EH (cell line): ENCODE measurements at places on chromosomes 1 and 21.

DNA sequence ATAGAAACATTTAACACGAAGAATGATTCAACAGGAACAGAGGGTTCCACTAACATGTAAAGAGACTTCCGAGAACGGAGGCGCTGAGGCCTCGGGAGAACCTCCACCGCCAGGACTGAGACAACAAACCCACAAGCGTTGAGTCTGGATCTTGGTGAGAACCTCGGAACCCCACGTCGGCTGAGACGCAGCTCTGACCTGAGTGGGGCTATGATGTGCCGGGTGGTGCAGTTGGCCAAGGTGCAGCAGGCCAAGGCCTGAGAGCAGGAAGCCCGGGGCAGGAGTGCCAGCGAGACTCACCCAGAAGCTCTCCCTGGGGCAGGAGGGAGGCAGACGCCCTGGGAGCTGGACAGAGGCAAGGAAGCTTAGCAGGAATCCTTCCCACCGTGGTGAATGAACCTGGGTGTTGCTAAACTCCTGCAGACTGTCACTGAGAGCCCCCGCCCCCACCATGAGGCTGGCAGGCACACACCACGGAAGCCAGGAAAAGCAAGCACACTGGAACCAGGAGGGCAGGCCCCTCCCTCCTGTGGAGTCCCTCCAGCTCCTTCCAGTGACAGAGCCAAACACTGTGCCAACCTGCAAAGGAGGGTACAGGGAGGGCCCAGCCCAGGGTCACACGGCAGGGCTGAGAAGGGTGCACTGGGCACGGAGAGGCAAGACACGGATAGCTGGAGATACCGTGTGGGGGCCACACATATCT lies 34.8 kb downstream of the WDR4 start:
- no peak for DNase-seq

GRCh38 chr1:229430761-229431283 lies 3.1 kb downstream of the ACTA1 start:
- DNase-seq: peak; percentile 65

- DNase-seq: no peak
Observed at GRCh38 chr1:9827558-9828185, 3.9 kb upstream of the CLSTN1 start.

- no peak for DNase-seq
Observed at GRCh38 chr1:30295674-30296073, 427.7 kb downstream of the MATN1 start.

DNA sequence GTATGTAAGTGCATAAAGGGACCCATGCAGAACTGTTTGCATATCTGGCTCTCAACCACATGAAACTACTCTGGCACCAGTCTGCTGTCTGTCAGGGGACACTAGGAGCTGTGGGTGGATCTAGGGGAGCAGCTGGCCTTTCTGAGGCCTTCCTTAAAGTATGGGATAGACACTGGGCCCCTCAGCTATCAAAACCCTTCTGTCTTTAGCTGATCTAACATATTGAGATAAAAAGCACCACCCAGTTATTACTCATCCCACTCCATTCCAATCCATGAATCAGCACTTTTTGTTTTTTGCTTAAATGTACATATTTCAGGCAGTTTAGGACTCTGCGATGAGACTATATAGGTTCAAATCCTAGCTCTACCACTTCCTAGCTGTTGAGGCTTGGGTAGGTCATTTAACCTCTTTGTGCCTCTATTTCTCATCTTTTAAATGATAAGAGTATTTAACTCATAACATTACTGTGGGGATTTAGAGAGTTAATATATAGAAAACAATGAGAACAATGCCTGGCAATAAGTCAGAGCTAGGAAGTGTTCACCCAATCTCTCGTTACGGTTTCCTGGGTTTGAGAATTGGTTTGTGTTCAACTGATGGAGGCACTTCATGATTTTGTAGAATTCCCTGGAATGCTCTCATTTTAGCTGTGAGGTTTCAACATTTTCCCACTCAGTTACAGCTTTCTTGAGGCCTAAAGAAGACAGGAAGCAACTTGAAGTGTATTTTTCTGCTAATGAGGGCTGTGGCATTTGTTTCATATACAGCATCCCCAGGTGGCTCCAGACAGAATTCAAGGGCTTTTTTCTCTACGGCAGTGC lies 68.9 kb downstream of the LRIG2 start:
- peak; percentile 58 for DNase-seq

GRCh38 chr1:35533586-35533985 lies 23.6 kb downstream of the KIAA0319L start:
- DNase-seq: no peak

GRCh38 chr1:23116921-23117699 lies 51.5 kb downstream of the LUZP1 start:
- peak; percentile 36 for DNase-seq

GRCh38 chr1:8283058-8283884 lies 34.6 kb upstream of the SLC45A1 start:
- DNase-seq: no peak

DNA sequence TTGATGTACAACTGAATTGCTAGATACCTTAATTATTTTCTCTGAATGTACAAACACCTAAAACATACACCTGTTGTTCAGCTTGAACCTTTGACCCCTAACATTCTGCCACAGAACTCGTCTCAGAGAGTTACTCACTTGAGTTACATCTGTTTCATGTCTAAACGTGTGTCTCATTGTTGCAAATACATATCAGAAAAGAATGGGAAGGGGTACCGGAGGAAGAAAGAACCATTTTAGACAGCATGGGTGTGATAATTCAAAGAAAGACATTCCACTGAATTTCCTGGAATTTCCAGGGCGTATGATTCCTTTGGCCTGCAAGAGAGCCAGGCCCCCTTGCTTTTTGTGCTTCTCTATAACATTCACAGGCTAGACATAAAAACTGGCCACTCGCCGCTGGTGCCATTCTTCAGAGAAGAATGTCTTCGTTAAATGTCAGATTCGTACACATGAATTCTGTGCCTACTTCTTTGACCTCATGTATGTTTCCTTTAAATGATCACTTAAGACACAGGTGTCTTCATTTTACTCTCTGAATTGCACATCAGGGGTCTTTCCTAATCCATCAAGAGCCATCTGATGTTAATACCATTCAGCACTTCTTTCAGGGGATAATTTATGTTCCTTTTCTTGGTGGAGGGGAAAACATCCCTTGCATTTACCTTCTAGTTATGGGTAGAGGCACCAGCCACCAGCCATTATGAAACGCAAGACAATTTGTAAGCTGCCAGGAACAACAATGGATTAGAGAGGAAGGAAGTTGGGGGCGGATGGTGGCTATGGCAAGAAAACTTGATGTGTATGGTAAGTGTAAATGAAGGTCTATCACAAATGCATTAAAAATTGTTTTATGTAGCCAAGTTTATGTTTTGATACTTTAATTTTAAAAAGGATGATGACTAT lies 12.7 kb downstream of the ATF3 start:
- no peak for DNase-seq

- no peak for DNase-seq
Observed at GRCh38 chr1:174761901-174762585, 237.7 kb upstream of the CACYBP start.

DNA sequence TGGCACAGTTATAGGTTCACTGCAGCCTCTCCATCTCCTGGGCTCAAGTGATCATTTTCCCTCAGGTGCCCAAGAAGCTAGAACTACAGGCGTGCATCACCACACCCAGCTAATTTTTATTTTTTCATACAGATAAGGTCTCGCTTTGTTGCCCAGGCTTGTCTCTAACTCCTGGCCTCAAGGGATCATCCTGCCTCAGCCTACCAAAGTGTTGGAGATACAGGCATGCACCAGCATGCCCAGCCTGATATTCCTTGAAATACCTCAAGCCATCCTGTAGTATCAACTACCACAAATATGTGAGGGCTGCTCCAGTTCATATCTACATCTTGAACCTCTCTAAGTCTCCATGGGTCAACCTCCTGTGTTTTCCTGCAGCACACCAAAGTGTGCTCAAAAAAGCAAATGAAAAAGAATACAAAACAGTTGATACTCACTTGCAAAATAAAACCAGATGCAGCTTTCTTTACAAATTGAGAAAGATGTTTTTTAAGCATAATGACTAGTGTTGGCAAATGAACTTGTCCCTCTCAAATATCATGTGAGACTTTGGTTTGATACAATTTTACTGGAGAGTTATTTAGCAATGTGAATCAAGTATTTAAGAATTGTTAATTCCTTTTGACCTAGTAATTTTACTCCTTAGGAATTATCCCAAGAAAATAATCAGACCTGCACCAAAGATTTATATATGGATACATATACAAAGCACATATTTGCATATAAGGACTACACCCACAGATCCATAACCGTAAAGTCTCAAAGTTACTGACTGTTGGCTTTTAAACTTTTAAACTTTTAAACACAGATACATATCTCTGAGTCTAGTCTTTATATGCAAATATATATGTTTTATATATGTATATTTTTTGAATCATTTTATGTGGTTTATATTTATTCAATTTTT lies 197.7 kb downstream of the NRIP1 start:
- no peak for DNase-seq

GRCh38 chr1:43442756-43443155 lies 11.0 kb downstream of the HYI start:
- no peak for DNase-seq

DNA sequence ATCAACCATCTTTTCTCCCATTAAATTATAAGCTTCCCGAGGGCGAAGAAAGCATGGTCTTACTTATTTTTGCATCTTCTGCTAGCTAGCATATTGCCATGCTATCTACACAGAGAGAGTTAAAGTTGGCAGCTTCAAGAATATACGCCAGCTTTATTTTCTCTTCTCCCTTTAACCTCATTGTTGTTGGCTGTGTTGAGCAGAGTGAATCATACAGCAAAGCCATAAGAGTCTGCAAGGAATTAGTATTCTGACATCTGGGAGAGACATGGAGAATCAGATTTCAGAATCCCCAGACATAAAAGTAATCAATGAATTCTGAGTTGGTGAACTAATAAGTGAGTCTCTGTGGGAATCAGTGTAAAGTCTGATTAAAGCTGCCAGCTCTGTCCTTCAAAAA lies 649.6 kb upstream of the PTBP2 start:
- no peak for DNase-seq

DNA sequence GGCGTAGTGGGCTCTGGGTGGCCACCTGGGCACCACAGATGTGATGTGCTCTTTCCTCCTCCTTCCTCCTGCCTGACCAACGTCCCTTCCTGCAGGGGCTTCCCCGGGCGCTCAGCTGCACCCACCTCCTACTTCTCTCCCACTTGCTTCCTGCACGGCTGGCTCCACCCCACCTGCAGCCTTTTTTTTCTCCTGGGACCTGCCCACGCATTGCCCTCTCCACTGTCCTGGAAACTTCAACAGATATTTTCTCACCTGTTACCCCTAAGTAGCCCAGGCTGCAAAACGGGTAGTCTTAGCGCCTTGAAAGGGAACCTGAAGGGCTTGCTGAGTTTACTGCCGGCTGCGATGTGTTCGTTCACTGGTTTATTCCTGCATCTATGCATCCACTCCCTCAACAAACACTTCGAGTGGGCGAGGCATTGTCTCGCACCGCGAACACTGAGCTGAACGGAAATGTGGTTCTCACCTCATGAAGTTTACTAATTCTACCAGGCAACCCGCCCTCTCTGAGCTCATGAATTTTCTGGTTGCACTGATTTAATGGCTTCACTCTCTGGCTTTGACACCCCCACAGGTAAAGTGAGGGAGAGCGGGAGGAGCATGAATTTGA lies 23.6 kb downstream of the ZBTB18 start:
- DNase-seq: no peak

- peak; percentile 64 for DNase-seq
Observed at GRCh38 chr1:2585318-2586092, 1.1 kb upstream of the PRXL2B start.

GRCh38 chr1:24973315-24973714 lies 43.2 kb upstream of the RUNX3 start:
- no peak for DNase-seq

DNA sequence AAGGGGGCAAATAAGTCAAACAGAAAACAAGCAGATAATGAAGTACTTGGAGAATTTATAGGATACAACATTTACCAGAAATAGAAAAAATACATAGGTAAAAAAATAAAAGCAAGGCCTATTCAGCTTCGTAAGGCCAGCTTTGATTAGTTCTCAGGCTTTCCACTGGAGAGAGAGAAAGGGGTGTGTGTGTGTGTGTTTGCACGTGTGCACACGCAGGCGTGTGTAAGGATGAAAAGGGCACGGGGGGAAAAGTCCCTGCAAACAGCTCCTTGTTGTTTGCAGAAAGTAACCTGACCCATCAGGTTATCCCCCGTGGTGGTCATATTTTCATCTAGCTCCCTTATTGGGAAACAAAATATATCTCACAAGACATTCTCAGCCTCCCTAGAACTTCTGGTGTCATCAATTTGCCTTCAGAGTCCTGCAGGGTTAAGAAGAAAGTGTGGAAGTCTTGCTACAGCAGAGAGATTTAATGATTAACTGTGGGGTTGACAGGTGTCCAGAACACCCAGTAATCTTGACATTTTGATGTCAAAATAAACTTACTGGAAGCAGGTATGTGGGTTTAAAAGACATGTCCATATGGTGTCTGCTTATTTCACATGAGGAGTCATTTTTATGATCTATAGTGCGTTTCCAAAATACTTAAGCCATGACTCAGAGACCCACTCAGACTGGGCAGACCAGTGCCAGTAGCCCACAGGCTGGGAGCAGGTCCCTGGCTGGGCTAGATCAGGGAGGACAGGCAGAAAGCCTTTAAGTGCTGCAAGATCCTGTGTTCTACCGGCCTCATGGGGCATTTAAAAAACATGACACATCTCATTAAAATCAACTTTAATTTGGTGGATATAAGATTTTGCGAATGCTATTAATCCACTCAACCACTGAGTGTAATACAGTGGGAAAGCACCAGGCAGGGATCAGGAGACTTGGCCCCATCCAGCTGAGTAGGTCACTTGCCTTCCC lies 487.6 kb upstream of the CAMK1G start:
- peak; percentile 93 for DNase-seq

DNA sequence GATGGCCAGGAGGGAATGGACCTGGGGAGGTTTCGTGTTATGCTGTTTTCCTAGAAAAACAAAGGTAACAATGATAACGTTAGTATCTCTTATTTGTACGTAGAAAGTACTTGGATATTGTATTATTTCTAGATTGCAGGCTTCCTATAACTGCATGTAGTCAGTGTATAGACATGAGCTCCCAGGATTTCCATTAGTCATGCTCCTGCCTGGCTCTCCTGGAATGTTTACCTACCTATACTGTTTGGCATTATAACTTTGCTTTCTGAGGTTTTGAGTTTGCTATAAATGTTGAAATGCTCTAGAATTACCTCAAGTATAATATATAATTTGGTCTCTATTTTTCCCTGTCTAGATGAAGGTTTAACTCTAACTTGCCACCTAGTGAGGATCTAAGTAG lies 66.1 kb downstream of the TTC3 start:
- peak; percentile 26 for DNase-seq

- DNase-seq: peak; percentile 68
Observed at GRCh38 chr1:153791648-153792253, 16.5 kb downstream of the SLC27A3 start.

- DNase-seq: no peak
Observed at GRCh38 chr1:184596950-184597645, 157.6 kb downstream of the EDEM3 start.

DNA sequence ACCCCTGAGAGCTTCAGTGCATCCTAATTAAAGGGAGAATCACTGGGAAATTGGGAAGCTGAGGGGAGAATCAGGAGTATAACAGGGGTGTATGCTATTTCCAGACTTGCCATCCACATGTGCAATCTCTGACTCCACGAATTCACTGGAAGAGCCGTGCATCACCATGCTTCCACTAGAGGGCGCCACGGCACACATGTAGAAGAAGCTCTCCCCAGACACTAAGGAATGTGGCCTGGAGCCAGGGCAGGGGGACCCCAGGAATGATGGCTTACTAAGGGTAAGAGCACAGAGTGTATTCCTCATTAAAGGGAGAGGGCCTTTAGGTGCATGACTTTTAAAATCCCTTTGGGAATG lies 81.5 kb downstream of the ABCA4 start:
- peak; percentile 72 for DNase-seq
